ENCODE measurements at places on chromosomes 16 and 17.
A peak's percentile ranks its signal among the peaks of the same experiment; 100 is the strongest.

- no peak for DNase-seq
Measured at GRCh38 chr17:10265100-10265810, 66.8 kb upstream of the GAS7 start.

DNA sequence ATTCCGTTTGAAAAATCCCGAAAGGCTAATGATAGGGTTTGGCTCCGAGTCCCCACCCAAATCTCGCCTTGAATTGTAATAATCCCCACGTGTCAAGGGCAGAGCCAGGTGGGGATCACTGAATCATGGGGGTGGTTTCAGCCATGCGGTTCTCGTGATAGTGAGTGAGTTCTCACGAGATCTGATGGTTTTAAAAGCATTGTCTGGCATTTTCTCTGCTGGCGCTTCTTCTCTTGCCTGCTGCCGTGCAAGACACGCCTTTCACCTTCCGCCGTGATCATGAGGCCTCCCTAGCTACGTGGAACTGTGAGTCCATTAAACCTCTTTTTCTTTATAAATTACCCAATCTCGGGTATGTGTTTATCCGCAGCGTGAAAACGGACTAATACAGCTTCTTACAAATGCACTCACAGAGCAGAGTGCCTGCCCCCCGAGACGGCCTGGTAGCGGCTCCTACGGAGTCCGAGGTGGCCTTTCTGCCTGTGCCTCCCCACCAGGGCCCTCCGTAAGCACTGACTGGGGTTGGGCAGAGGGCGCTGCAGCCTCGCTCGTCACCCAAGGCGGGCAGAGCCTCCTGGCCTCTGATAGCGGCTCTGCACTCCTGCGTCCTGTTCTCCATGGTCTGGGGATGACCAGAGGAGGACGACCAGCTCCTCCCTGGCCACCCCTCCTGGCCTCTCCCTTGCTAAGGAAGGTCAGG is 131.7 kb downstream of the FOXL1 start:
- DNase-seq: no peak

GRCh38 chr17:59620518-59621259 is 994 bp downstream of the CLTC start:
- peak; percentile 15 for DNase-seq

- no peak for DNase-seq
Measured at GRCh38 chr16:80041410-80041809, 440.9 kb upstream of the MAF start.

GRCh38 chr17:58534901-58535421 is 20.5 kb upstream of the MTMR4 start:
- no peak for DNase-seq

GRCh38 chr16:86324320-86324719 is 186.0 kb upstream of the FOXF1 start:
- no peak for DNase-seq

DNA sequence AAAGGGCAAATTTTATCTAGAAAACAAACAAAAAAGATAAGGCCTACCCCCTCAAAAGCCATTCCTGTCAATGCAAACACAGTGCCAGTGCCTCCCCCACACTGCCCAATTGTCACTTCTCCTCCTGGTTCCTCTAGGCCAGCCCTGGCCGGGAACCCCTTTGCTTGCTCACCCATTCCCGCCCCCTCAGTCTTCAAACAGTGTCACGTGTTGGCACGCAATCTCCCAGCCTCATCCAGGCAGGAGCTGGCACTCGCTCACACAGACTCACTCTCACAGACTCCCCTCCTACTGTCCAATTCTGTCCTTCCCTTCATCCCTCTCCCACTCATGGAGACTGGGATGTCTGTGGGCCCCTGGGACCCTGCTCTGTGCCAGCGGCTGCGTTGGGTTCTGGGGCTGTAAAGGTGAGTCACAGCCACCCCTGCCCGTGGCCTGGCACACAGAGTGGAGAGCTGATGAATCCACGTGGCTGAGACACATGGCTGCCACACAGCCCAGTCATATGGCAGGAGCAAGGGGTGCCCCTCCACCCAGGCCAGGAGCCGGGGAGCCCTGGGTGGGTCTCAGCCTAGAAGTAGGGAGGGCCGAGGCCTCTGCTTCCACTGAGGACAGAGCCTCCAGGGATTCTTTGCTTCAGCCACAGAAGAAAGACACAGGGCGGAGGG is 54.8 kb downstream of the VAC14 start:
- no peak for DNase-seq

DNA sequence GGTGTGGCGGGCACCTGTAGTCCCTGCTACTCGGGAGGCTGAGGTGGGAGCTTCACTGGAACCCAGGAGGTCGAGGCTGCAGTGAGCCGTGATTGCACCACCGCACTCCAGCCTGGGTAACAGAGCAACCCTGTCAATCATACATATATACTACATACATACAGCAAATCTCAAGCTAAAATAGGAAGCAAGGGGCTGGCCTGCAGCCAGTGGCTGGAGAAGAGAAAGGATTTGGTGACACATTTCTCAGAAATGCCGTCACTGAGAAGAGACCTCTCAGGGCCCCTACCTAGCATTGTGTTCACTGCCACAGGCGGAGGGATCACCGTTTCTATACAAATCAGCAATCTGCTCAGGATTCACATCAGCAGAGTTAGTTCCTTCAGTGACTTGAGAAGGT is 16.9 kb downstream of the NARF start:
- DNase-seq: no peak

DNA sequence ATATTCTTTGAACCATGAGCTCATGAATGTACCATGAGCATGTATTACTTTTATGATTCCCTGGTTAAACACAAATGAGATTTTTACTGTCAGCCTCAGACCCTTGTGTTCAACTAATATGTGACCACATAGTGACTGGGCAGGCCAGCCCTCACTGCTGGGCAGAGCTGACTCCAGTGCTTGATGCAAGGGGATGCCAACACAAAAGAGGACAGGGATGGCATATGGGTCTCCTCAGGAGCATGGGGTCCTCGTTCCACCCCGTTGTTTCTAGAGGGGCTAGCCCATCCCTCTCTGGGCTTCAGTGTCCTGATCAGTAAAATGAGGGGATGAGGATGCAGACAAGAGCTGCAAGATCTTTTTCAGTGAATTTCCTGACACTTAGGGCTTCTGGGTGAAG is 19.3 kb downstream of the CFAP20 start:
- DNase-seq: no peak

- peak; percentile 58 for DNase-seq
Measured at GRCh38 chr16:4200000-4200780, 41.7 kb downstream of the SRL start.

DNA sequence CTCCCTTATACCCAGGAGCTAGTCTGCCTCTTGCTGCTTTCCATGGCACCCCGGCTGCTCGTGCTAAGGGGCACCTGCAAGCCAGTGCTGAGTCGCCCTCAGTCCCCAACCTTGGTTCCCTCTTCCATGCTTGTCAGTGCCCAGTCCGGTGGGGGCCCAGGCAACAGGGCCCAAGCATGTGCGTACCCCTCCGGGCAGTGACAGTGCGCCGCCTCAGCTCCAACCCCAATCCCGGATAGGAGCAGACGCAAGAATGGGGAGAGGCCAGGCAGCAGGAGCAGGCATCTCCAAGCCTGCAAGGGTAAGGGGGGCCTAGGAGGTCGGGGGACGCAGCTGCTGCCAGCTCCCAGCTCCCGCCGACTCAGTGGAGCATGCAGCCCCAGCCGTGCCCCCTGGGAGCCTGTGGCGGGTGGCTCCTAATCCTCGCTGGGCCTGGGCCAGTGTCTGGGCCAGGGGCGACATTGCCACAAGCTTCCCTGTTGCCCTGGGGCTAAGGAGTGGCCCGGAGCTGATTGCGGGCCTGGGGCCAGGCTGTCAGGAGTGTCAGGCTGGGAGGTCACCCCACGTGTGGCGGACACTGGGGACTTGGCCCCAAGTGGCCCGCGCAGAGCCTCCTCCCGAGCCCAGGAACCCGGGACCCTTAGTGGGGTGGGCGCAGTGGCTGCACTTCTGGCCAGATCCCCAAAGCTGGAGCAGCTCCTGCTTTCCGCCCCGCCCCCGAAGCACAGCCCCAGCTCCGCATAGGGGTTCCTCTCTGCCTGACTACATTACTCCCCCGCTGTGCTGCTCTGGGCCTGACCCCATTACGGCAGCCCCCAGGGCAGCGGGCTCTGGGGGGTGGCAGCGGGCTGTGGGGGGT is 9.8 kb downstream of the CPD start:
- peak; percentile 35 for DNase-seq

DNA sequence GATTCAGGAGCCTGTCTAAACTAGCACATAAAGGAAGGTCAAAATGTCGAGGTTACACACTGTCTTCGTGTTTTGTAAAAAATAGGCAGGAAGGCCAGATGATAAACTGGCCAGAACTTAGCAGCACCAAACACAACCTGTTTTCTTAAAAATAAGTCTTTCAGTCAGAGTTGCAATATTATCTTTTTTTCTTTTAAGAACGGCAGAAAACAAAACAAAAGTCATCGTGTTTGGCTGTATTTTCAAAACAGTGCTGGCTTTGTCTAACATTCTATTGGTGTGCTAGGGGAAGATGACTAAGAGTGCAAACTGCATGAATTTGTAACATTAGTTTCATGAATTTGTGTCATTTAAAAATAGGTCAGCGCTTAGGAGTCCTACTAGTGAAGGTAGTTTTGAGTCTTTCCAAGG is 5.3 kb downstream of the MAF start:
- no peak for DNase-seq

DNA sequence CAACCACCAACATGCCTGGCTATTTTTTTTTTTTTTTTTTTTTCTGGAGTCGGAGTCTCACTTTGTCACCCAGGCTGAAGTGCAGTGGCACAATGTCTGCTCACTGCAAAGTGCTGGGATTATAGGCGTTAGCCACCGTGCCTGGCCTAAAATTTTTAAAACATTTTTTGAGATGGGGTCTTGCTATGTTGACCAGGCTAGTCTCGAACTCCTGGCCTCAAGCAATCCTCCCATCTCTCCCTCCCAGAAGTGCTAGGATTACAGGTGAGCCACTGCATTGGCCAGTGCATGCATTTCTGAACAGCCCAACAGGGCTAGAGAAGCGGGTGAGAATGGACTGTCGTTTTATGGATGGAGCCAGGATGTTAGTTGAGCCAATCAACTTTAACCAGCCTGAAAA is 72.4 kb downstream of the ERCC4 start:
- no peak for DNase-seq

DNA sequence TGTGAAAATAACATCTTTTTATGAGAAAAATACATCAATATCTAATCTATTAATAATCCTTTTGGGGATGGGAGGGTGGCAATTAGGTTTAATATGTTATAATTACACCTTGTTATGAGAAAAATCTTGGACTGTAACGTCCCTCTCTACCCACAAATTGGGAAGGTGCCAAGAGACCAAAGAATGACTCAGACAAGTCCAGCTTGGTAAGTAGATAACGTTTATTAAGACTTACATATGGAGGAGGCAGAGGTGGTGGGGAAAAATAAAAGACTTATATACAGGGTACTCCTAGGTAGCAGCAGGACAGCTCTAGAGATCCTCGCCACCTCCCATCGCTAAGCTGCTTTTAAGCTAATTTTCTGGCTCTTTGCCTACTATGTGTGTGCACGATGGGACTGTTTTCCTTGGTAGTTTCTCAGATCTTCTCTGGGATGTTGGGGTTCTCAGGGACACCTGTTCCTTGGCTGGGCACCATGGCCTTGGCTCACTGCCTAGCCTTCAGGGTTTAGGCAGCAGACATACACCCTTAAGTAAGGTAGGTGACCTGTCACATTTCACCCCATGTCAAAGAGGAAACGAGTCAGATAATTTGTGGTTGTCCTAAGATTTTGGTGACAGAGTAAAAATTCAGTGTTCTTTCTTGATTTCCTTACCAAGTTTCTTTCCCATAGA is 31.5 kb downstream of the RBL2 start:
- no peak for DNase-seq

All from retina (tissue), 1 donor.